NAMALWA (cell line): ENCODE measurements at places on chromosomes 4 and X.

DNA sequence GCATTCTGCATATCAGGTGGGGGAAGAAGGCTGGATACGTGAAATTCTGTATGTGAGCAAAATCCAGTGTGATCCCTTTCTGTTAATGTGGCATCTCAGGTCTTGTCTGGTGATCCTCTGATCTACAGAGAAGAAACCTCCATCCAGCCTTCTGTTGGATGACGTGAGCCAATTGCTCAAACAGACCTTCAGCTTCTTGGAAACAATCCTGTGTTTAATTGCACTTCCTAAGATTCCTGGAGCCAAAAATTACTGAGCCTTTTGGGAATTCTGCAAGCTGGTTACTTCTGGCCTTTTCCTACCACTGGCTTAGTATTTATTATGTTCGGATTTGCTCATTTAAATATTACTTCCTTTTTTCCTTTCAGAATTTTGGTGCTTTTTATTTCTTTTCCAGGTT, 51.2 kb downstream of the TRIML1 start:
- DNase-seq: no peak

DNA sequence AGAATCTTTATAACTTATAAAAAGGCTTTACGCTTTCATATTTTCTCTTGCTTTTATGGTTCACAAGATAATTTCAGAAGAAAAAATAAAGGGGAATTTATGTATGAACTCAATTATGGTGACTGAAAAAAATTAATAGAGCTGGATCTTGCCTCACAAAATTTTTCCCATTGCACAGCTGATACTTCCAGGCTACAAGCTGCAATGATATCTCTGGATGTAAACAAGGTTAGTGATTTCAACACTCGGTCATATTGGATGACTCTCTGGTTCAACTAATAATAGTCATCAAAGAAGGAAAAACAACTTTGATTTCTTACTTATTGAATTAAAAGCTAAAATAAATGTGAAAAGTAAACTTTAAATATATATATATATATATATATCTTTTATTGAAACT, 868.0 kb downstream of the FAT4 start:
- DNase-seq: no peak

GRCh38 chr4:23305026-23305425, 584.8 kb downstream of the PPARGC1A start:
- DNase-seq: no peak

DNA sequence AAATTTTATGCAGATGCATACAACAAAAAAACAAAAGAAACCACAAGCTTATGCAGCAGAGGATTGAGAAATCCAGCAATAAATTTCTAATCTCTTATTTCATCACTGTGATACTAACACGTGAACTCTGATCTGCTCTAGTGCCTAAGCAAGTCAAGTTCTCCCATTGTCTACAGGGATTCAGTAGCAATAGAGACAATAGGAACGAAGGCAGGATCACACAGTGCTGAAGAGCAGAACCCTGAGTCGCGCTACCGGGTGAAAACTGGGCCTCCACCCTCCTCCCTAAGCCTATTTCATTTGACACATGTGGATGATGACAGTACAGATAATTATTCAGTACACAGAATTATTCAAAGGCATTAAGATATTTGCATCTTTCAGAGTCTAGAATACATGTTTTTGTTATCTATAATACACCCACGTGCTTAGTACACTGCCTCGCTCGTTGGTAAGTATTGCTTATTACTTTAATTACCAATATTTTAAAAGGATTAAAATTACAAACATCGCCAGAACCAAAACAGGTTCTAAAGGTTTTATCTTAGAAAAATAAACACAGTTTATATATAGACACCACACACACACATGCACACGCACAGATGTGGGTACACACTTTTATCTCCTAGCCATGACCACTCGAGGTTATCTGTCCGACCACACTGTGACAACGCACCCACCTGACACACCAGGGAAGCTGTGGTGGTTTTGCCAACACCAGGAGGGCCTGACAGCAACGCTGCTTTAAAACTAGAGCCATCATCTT, 60.1 kb downstream of the RFC1 start:
- no peak for DNase-seq

- DNase-seq: no peak
These were observed 22.7 kb upstream of the DKK2 start for GRCh38 chr4:107058828-107059227.

DNA sequence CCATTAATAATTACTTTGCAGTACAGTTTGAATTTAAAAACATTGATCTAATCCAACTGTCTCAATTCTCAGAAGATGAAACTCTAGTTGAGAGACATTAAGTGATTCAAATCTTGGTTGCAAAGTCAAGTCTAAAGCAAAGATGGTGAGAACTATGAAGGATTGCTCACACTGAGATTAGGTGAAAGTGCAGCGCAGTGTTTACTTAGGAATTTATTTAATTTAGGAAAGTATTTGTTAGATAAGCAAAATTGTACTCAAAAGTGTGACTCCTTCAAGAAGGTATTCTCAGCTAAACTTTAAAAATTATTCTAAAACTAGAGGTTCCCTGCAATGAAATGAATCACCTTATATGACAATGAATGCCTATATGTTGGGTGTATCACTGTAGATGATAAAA, 454.9 kb downstream of the PDGFC start:
- DNase-seq: no peak

- DNase-seq: peak; percentile 4
These were observed 13.6 kb downstream of the LDB2 start for GRCh38 chr4:16884673-16885460.

DNA sequence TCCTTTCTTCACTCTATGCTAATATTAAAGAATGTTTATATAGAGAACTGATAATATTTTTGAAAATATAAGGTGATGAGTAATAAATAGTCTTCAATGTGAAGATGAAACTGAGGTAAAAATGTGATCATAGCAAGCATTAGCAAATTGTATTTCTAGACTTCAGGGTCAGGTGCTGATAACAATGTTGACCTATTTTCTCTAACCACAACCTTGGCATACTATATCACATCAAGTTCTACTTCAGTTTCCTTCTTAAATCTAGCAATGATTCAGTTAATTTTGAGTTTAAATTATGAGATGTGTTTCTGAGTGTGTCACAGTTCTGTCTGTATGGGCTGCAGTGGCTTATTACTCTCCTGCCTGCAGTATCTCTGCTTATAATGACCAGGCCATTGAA, 209.4 kb downstream of the RAPGEF2 start:
- no peak for DNase-seq

DNA sequence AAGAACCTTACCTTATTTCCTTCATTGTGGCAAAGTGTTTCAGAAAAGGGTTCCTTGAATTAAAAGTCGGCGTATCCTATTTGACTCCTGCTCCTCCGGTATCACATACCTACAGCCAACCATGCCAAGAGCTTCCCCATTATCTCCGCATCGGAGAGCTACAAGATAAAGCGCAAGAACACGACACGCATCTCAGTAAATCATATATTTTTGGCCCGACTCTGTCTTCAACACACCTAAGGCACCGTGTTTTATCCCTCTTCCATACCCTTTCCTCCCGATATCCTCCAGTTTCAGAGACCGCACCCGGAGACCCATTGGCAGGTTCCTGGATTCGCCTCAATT, 497 bp upstream of the THAP9 start:
- DNase-seq: peak; percentile 74

- DNase-seq: no peak
These were observed 28.1 kb downstream of the SLC16A2 start for GRCh38 chrX:74449322-74449936.

DNA sequence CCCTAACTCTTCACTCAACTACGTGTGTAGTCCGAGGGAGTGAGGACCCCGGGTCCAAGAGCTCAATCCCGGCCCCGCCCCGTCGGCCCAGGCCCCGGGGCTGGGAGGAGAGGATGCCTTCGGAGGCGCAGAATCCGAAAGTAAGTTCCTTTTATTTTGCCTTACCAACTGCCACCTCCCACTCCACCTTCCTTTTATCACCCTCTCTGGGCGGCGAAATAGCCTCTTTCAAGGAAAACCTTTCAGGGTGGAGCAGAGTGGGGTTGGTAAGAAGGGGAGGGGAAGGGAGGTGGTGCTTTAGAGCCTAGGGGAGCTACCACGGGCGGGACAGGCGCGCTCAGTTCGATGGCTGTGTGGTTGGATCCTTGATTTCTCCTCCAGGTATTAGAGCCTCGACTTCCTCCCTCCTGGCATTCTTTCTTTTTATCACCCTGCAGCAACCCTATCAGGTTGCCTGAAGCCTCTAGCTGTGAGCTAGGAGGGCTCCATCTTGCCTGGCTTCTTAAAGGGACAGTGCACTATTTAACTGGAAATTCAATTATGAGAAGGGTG, 191.2 kb downstream of the RRAGB start:
- peak; percentile 26 for DNase-seq

GRCh38 chr4:37400241-37400881, 155.8 kb downstream of the NWD2 start:
- no peak for DNase-seq

DNA sequence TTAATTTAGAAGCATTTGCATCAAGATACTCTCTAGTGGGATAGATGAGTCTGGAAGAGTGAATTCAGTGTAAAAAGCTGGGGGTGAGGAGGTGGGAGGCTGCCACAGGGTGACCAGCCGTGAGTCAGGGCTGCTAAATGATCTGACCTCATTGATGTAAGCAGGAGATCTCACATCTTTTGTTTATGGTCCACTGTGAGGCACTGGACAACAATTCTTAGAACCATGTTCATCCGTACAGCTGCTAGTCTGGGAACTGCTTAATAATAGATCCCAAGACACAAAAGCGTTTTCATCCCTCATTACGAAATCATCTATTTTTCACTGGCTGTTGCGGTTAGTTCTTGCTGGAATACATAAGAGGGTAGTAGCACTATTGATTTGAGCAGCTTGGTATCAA, 14.1 kb downstream of the KLF3 start:
- no peak for DNase-seq

DNA sequence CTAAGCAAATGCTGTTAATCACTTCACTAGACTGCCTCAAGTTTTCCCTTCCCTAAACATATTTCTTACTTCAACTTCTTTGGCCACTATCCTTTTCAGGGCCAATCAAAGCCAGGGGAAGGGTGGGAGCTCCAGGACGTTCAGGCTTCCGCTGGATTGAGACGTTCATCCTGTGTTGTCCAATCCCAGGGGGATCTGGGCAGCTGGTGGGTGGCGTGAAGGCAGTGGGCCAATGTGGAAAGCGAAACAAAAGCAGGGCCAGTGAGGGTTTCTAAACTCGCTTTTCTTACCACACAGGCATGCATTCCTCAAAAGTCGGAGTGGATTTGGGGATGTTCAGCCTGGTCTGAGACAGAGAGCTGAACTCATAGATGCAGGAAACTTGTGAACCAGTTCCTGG, 7.6 kb downstream of the CXCL13 start:
- no peak for DNase-seq

DNA sequence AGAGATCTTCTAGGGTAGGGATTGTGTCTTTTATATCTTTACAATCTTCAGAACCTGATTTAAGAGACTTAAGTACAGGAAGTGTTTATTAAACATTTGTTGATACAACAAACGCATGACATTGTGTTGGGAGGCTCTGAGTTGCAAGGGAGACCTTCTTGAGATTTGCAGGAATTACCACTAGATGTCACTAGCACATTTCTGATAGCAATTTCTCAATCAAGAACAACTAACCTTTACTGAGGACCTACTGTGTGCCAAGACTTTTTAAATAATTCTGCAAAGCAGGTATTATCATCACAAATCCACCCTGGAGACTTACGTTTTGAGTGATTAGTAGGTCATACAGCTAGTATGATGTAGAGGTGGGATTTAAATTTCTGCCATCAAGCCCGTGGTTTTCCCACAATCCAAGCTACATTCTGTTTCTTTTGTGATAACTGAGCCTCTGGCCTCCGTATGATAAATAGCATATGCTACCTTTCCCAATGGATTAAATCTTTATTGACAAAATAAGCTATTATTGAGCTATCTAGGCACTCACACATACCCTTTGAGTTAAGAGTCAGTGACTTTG, 986.0 kb downstream of the CCSER1 start:
- DNase-seq: peak; percentile 50

DNA sequence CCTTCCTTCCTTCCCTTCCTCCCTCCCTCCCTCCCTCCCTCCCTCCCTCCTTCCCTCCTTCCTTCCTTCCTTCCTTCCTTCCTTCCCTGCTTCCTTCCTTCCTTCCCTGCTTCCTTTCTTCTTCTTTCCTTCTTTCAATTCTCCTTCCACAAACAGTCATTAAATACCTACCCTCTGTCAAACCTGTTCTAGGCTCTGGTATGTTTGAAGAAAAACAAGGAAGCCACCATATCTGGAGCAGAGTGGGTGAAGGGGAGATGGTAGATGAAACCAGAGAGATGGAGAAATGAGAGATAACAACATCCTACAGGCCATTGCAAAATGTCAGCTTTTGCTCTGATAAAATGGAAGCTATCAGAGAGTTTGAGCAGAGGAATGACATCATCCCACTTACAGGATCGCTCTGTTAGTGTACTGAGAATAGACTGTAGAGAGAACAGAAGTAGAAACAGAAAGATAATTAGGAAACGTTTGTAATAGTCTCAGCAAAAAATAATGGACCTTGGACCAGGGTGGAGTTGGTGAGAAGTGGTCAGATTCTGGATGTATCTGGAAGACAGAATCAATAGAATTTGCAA, 334.0 kb downstream of the STIM2 start:
- no peak for DNase-seq

DNA sequence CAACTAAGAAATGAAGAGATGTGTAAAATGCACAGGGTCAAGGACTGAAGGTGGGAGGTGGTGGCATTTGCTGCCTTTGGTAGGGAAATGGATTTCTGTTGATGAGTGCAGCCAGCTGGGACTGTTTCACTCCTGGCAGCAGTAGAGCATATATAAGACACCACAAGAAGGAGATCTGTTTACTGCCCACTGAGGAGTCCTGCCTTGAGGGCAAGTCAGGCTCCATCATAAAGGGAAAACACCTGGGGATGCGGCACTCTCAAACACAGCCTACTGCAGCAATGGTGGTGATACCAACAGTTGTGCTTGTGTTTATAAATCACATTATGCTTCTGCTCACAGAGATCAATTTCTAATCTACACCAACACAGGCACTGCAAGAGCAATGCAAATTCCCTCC, 222.1 kb downstream of the TACR3 start:
- DNase-seq: no peak

- peak; percentile 9 for DNase-seq
These were observed 15.0 kb upstream of the STK32B start for GRCh38 chr4:5036239-5036638.

- no peak for DNase-seq
These were observed 209.2 kb downstream of the ADAM29 start for GRCh38 chr4:175127314-175127713.

DNA sequence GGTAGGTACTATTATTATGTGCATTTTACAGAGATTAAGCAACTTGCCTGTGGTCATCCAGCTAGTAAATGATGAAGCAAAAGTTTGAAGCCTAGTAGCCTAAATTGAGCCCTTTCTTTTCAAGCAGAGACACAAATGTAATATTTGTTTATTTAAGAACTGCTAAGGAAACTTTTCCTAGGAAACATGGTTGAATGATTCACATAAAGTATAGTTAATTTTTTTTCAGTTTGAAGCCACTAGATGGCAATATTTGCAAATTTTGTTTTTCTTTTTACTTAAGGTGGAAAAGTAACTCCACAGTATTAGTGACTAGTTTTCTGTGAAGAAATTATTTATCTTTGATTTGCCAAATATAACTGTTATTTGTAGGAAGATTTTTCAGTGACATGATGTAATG, 52.8 kb upstream of the ANKRD17 start:
- DNase-seq: peak; percentile 53
